Brain (organoid and tissue), 16 donors: ENCODE measurements at places on chromosomes 16 and 17. TPM values are rescaled to one million over a fixed set of nuclear protein-coding genes. Genes with fewer than 3 reads are reported as not detected.

CHP2 gene
- polyA plus RNA-seq: 0.22 TPM

TBC1D3K gene
- polyA plus RNA-seq: not detected

RAC3 gene
- polyA plus RNA-seq: 65.2 TPM

GRCh38 chr16:27202923-27203506 lies 311 bp upstream of the KDM8 start:
- DNase-seq: no peak

- peak; percentile 41 for DNase-seq
These were observed 7.5 kb upstream of the SNTB2 start for GRCh38 chr16:69179328-69180010.

VASN gene
- polyA plus RNA-seq: 5.0 TPM

DNA sequence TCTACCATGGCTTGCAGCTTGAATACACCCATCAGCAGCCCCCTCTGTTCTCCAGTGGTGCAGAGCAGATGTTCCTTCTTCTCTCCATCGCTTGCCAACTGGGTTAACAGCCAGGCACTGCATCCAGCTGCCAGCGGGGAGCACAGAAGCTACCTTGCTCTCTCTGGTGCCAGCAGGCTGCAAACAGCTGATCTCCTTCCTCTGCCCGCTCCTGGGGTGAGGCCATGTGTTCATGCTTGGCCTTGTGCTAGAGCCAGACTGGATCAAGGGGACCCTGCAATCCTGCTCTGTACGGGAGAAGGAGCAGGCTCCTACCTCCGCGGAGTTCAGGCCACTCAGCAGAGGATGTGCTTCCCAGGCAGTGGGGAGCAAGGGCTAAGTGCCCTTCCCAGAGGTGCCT lies 24.1 kb upstream of the ENGASE start:
- no peak for DNase-seq

GRCh38 chr16:80791411-80791810 lies 13.0 kb downstream of the CDYL2 start:
- no peak for DNase-seq

GRCh38 chr17:42682722-42683403 lies 532 bp downstream of the CNTNAP1 start:
- peak; percentile 52 for DNase-seq

- no peak for DNase-seq
These were observed 59.6 kb downstream of the TNFRSF13B start for GRCh38 chr17:16912021-16912962.

- DNase-seq: no peak
These were observed at the start of gene SOX15 for GRCh38 chr17:7589891-7590691. TSS of gene SOX15 (minus strand) at chr17:7590094. CDS start at chr17:7589676, 418 bp downstream.

GRCh38 chr17:18278867-18279266 lies 18.4 kb downstream of the MIEF2 start:
- no peak for DNase-seq

GRCh38 chr17:62996221-62996620 lies 30.2 kb downstream of the TANC2 start:
- DNase-seq: no peak

MYH3 gene
- polyA plus RNA-seq: 0.36 TPM

DNA sequence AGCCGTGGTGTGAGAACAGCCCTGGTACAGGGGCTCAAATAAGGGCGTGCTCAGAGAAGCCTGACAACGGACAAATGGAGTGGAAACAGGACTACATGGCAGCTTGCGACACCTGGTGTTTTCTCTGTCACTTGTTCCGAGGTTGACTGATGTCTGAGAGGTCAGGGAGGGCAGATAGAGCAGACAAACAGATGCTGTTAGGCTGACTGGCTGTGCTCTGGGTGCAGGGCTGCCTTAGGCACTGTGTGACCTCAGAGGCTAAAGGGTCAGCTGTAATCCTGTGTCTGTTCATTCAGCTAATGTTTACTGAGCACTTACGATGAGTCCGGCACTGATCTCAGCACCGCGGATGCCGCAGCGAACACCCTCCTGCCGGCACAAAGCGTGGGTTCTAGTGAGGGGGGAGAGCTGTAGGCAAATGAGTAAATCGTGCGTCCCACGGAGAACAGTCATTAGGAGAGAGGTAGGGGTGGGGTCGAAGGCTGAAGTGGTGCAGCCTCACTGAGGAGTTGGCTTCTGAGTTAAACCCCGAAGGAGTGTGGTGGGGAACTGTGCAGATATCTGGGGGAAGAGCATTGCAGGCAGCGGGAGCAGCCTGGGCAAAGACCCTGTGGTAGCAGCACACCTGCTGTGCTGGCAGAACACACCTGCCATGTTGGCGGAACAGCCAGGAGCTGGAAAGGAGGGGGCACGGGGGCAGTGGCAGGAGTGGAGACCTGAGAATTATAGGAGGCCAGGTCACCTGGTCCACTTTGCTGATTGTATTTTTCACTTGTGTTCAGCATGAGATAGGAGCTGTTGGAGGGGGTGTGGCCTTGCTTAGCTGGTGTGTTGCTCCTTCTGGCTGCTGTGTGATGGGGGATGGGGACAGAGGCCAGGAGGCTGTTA lies 35.0 kb downstream of the GPT2 start:
- no peak for DNase-seq

SLC12A3 gene
- polyA plus RNA-seq: not detected

KRTAP9-2 gene
- polyA plus RNA-seq: not detected

DNA sequence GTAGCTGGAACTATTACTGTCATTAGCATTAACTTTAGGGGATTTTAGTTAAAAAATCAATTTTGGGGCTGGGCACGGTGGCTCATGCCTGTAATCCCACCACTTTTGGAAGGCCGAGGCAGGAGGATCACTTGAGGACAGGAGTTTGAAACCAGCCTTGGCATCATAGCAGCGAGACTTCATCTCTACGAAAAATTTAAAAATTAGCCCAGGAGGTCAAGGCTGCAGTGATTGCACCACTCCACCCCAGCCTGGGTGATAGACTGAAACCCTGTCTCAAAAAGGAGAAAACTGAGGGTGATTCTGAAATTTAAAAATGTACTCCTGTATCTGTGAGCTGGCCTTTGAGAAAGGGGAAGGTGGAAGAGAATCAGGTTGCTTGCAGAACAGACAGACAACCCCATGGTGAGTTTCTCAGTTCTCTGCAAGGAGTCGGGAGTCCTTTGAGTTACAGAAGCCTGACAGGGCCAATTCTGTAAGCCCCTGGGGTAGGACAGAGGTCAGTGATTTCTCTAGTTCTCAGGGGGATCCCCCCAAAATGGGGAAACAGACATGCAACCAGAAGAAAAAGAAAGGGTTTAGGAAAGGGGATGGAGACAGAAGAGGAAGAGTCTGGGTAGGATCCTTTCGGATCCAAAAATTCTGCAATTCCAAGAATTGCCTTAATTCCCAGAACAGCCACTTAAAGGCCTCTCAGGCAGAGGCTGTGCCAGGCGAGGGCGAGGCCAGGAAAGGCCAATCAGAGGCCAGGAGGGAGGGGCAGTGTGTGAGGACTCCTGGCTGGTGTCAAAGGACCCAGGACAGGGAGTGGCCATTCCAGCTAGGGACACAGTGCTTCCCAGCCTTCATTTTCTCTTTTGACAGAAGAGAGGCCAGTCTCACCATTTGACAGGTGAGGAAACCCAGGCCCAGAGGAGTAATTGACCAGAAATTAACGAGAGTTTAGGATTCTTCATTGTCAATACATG lies 6.7 kb downstream of the NUPR1 start:
- no peak for DNase-seq

GRCh38 chr16:19132255-19132654 lies 18.5 kb downstream of the ITPRIPL2 start:
- DNase-seq: no peak

HSD17B2 gene
- polyA plus RNA-seq: not detected

CAVIN1 gene
- polyA plus RNA-seq: 36.9 TPM

- DNase-seq: no peak
These were observed 264.1 kb downstream of the CBLN1 start for GRCh38 chr16:49017501-49017900.

GRCh38 chr17:5122586-5123342 lies 6.9 kb downstream of the USP6 start:
- no peak for DNase-seq

BLMH gene
- 69.1 TPM for polyA plus RNA-seq

DNA sequence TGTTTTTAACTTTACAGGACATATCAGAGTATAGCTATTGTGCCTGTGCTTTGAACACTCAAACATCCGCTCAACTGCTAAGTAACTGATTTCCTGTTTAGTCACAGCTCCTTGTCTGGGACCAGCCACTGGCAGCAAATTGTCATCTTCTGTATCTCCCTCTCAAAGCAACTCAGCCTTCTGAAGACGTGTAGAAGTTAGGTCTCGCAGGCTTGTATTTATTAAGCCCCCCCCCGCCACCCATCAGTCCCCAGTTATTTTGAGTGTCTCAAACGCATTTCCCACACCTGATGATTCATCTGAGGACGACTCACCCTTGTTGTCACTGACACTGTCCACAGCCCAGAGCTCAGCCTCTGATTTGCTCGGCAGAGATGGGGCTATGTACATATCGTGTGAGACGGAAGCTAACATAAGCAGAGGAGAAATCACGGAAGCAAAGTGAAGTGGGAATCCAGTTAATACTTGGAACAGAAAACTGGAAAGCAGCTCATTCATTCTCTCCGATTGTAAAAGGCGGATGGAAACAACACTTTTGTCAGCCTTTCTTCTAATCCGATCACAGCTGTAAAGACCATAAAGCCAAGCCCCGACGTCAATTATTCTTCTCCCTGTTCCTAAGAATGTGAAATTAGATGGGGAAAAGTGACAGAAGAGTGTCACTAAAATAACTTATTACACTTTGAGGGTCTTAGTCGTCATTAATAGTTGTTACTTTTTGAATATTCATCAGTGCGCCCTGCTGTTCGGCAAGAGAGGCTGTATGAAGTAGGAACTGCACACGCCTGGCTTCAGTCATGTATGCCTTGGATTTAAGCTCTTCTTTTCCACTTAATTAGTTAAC lies 64.2 kb downstream of the PITPNC1 start:
- peak; percentile 53 for DNase-seq

HBQ1 gene
- 2.1 TPM for polyA plus RNA-seq

NECAB2 gene
- 35.7 TPM for polyA plus RNA-seq

- DNase-seq: no peak
These were observed 260.3 kb downstream of the FTO start for GRCh38 chr16:53964145-53964790.

ASPSCR1 gene
- 43.0 TPM for polyA plus RNA-seq

C17orf100 gene
- 12.3 TPM for polyA plus RNA-seq

- DNase-seq: peak; percentile 32
These were observed 856 bp downstream of the DNAJA2 start for GRCh38 chr16:46972429-46973206.

BAIAP3 gene
- polyA plus RNA-seq: 42.8 TPM

RGS11 gene
- polyA plus RNA-seq: 8.3 TPM

- DNase-seq: peak; percentile 34
These were observed 88.2 kb upstream of the FA2H start for GRCh38 chr16:74862743-74863244.

DNA sequence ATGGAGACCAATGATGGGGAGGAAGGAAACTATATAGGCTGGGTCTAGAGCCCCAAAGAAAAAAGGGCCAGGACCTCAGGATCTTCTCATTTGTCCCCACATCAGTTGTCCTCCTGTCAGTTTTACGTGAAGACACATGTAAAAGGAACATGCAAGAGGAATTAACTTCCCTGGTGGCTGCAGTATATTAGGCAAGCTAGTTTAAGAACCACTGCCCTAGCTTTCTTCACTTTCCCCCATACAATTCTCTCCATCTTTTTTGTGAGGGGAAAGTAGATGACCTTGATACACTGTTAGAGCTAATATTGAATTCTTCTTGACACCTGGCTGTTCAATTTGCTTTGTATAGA lies 2.3 kb downstream of the MAP3K3 start:
- DNase-seq: no peak

SLC16A13 gene
- polyA plus RNA-seq: 1.8 TPM

DNA sequence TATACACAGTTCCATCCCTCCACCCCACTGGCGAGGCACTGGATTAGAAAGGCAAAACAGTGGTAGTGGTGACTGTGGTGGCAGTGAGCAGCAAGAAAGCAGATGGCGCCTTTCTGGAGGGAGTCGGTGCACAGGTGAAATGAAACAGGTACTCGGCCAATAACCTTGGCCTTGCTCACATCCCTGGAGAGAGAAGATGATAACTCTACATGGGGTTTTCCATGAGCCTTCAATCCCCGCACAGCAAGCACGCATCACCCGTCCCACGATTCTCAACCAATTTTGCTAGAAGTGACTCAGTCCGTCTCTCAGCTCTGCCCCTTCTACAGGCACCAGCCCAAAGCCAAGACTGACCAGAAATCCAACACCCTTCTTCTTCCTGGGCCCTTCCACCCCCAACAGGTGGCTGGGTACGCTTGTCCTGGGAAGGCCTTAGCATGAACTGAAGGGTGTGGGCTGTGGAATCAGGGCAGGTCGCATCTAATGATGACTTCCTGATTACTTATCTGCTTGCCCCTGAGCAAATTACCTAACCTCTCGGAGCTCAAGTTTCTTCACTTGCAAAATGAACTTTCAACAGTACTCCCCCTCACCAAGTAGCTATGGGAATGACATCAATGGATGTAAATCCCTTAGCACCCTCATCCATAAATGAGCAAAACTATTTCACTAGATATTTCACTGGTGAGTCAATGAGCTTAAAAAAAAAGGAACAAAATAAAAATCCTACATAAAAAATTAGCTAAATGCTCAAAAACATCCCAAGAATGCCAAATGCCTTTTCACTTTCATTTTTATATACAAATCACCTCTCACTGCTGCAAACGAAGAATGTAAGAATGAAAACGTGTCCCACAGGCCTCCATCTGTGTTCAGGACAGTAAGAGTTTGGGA lies 18.0 kb downstream of the XPO6 start:
- no peak for DNase-seq

SSTR5 gene
- polyA plus RNA-seq: not detected

DNA sequence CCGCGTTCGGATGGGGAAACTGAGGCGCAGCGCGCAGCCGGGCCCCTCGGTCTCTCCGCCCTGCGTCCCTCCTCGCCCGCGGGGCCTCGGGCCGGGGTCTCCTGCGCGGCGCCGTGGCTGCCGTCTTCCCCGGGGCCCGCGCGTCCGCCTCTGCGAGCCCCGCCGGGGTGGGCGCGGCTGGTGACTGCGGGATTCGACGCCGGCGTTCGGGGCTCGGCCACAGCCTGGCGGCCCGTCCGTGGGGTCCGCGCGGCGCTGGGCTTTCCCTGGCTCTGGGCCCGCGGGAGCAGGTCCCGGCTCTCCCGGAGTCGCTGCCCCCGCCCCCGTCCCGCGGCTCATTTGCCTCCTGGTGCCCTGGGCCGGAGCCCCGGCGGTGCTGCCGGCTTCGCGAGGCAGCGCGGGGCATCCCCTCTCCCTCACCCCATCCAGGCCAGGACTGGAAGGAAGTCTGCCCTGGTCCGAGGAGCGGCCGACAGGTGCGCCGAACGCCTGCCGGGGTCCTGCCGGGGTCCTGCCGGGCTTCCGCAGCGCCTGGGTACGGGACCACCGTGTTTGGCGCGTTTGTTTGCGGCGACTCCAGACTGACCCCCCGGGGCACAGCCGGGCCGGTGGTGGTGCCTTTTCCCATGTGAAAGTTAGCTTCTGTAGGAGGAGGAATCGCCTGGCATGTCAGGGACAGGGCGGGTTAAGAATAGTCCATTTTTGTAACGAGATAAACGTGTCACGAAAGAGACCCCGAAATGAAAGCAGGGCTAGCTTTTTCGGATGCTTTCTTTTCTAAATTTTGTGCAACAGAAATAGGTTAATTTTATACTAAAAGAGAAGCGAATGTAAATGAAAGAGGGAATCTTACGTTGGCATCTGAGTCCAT lies 671 bp downstream of the CHMP6 start:
- no peak for DNase-seq

GRCh38 chr16:86510465-86511261 lies at the start of gene FOXF1:
TSS of gene FOXF1 (plus strand) at chr16:86510527. CDS start at chr16:86510570, 43 bp downstream.
- DNase-seq: no peak
